ENCODE measurements at places on chromosomes 16 and 17.

DNA sequence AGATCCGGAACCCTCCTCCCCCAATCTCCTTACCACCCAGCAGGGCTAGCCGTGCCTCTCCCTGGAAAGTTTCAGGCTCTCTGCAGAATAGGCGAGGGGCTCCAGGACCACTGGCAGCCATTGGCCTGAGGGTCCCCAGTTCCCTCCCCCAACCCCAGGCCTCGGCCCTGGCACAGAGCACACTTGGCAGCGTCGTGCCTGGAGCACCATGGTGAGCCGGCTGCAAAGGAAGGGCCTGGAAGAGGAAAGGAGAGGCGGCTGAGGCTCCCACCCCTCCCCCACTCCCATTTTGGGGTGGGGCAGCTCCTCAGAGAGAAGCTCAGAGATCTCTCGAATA is 369 bp upstream of the BTBD17 start:
- no peak for DNase-seq

- DNase-seq = no peak
Measured at GRCh38 chr17:76578376-76578775, 7.3 kb downstream of the ST6GALNAC2 start.

GRCh38 chr16:56691885-56692284 is 9.6 kb downstream of the MT1X start:
- no peak for DNase-seq

DNA sequence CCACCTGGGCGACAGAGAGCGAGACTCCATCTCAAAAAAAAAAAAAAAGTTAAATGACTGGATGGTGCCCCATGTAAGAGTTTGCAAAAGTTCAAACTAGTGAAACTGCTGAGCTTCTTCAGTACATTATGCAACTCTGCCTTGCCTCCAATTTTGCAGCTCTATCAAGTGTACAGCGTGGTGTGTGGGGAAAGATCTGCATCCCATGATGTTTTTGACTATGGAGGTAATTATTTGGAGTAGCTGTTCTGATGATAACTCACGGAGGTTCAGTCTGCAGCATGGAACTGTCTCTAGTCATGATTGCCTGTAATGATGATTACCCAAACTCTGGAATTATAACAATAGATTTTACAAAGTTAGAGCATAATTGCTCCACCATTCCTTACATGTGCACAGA is 149.6 kb downstream of the PITPNC1 start:
- no peak for DNase-seq

GRCh38 chr17:50051082-50051576 is 4.8 kb upstream of the ITGA3 start:
- DNase-seq = no peak

GRCh38 chr16:29641561-29641960 is 21.5 kb upstream of the SPN start:
- no peak for DNase-seq

- DNase-seq = peak; percentile 69
Measured at GRCh38 chr16:69482410-69482991, 58.1 kb downstream of the CYB5B start.

GRCh38 chr16:17377360-17378324 is 93.1 kb downstream of the XYLT1 start:
- DNase-seq = no peak

DNA sequence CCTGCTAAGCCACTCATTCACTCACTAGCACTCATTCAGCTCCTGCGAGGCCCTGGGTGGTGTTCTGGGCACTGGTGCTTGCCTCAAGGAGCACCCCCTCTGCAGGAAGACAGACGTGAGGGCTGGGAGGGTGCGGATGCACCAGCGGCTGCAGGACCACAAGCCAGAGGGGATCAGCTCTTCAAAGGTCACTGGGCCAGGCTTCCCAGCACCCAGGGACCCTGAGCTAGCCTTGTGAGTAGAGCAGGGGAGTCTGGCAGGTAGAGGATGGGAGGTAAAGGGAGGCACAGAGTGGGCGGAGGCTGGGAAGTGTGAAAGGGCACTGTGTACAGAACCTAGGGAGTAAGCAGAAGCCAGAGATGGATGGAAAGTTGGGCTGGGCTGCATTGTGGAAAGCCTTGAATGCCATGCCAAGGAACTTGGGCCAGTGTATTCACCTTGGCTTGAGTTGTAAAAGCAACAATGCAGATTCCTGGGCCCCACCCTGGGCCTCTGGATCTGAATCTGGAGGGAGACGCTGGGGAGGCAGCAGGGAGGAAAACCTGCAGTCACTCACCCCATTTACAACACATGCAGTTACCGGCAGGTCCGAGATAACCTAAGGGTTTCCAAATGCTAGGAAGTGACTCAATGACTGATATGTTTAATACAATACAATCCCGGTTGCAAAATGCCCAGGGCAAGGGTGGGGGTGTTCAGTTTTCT is 1.7 kb downstream of the IL4R start:
- DNase-seq = no peak

- no peak for DNase-seq
Measured at GRCh38 chr16:17970816-17971331, 365.7 kb downstream of the NPIPA8 start.

- no peak for DNase-seq
Measured at GRCh38 chr16:1950047-1950446, 4.4 kb downstream of the RPL3L start.

GRCh38 chr17:82003411-82004381 is 19.0 kb downstream of the CENPX start:
- DNase-seq = peak; percentile 50

DNA sequence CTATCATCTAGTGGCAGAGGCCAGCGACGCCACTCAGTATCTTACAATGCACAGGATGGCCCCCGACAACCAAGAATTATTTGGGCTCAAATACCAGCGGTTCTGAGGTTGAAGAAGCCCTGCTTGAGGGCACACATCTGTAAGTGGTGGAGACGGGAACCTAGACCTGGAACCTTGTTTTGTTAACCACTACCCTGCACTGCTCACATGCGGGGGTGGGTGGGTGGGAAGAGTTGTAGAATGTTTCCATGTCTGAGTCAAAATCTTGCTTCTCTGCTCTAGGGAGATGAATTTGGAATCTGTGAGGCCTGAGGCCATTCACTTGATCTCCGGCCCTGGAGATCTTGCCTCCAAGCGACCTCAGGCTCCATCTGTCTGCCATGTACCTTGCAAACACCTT is 44.1 kb downstream of the ABCC1 start:
- DNase-seq = no peak

- no peak for DNase-seq
Measured at GRCh38 chr16:27678955-27679354, 129.0 kb downstream of the KATNIP start.

GRCh38 chr16:81478876-81479511 is 34.4 kb downstream of the CMIP start:
- no peak for DNase-seq

GRCh38 chr16:88316941-88317612 is 65.7 kb upstream of the ZNF469 start:
- DNase-seq = no peak

- DNase-seq = peak; percentile 25
Measured at GRCh38 chr17:64296246-64296645, 33.2 kb upstream of the TEX2 start.

DNA sequence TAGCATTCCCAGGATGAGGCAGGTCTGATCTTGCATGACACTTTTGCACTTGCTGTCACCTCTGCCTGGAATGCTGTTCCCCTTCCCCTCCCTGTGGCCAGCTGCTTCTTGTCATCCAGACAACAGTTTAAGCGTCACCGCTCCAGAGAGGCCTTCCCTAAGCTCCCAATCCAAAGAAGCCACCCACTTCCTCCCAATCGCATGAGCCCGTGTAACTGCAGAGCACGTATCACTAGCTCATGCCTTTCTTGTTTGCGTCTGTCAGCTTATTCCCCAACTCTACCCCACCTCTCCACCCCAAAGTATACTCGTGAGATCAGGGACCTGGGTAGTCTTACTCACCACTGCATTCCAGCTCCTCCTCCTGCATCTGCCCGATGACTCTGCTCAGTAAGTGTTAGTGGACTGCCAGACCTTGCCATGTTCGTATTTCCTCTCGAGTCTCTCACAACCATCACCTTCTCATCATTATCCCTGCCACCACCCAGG is 92.8 kb downstream of the GAS7 start:
- DNase-seq = no peak

GRCh38 chr16:68259007-68259825 is 5.1 kb upstream of the SLC7A6 start:
- no peak for DNase-seq

- DNase-seq = no peak
Measured at GRCh38 chr17:11610999-11611566, 12.8 kb downstream of the DNAH9 start.

DNA sequence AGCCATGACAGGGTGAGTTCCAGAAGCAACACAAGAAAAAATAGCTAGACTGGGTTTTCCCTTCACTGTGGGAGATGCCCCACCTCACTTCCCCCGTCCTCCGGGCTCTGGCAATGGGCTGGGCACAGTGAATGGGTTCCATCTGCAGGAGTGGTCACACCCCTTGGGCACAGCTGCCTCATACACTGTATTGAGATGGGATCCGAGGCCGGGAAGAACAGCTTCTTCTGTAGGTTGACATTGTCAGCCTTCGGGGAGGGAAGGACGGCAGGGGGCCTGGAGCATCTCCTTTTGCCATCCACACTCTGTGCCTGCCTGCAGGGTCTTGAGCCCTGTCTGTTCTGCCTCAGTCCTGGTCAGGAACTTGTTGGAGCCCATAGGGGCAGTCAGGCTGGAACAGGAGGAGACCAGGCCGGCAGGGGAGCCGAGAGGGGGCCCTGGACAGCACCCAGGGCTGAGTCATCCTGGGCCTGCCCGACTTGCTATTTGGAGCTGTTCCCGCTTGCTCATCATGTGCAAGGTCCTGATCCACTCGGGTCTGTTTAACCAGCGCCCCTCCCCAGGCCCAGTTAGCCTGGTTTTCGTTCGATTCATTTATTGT is 286.7 kb downstream of the SEC14L1 start:
- DNase-seq = no peak

GRCh38 chr17:77495575-77495974 is 354.8 kb downstream of the SEC14L1 start:
- DNase-seq = no peak

Measured in brain pericyte (primary cell).